ENCODE measurements at places on chromosomes 13 and 19.
A peak's percentile ranks its signal among the peaks of the same experiment; 100 is the strongest.

GRCh38 chr13:40116008-40116407 is 460.5 kb downstream of the COG6 start:
- H3K27me3 ChIP-seq: no peaks in the 10 kb centered on the region
- H3K36me3 ChIP-seq: no peaks in the 10 kb centered on the region
- DNase-seq: peak; percentile 12
- no peak overlapping the region for H3K4me3 ChIP-seq

GRCh38 chr19:17505223-17505622 is 6.2 kb upstream of the PGLS start:
- peaks cover 4% of the 10 kb centered on the region for H3K36me3 ChIP-seq
- H3K4me3 ChIP-seq: no peak overlapping the region
- H3K4me1 ChIP-seq: peaks cover 8% of the 10 kb centered on the region
- DNase-seq: no peak
- no peaks in the 10 kb centered on the region for H3K27me3 ChIP-seq
- no peak overlapping the region for H3K27ac ChIP-seq

- no peak overlapping the region for H3K4me3 ChIP-seq
- no peak overlapping the region for H3K27ac ChIP-seq
- H3K27me3 ChIP-seq: peaks cover 7% of the 10 kb centered on the region
These were observed 9.0 kb upstream of the ATP11A start for GRCh38 chr13:112680741-112681360.

DNA sequence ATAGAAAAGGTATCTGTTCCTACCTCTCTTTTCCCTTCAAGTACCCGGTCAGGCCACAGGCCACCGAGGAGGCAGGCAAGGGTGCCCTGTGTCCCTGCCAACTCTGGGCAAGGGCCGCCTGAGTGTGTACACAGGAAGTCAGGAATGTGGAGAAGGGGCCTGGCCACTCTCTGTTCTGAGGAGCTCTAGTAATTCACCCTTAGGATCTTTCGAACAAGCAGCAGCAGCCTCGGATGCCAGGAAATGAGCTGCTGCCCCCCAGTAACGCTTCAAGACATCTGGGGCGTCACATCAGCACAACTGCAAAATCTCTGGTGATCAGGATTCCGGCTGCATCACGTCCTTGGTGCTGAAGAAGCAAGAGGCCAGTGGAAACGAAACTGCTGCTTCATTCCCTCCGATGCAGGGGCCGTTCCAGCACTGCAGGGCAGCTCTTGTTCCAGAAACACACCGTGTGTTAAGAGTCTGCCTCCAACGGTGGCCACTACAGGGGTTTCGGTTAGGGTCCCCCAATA is 2.0 kb downstream of the RAB20 start:
- no peak for DNase-seq
- peaks cover 25% of the 10 kb centered on the region for H3K4me1 ChIP-seq
- no peaks in the 10 kb centered on the region for H3K36me3 ChIP-seq
- H3K27ac ChIP-seq: no peak overlapping the region

DNA sequence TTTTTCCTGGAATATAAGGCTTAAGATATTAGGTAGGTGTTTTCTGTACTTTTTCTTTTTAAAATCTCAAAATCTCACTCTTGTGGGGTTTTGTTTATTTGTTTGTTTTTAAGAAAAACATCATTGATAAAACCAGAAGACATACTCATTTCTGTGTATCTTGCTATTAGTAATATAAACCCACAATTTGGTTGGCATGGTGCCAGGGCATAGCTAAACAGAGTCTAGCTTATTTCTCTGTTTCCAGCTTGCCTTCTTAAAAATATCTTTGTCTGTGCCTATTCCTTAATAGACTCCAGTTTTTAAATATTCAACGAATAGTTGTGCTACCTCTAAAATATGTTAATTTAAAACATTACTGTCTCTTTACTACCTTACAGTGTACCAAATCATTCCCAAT is 1121.9 kb upstream of the PCDH20 start:
- H3K36me3 ChIP-seq: no peaks in the 10 kb centered on the region
- H3K4me1 ChIP-seq: no peaks in the 10 kb centered on the region
- no peak for DNase-seq
- H3K27me3 ChIP-seq: no peaks in the 10 kb centered on the region

- peaks cover 4% of the 10 kb centered on the region for H3K36me3 ChIP-seq
- DNase-seq: no peak
- H3K4me1 ChIP-seq: peaks cover 2% of the 10 kb centered on the region
- no peak overlapping the region for H3K27ac ChIP-seq
These were observed 38.1 kb downstream of the NUFIP1 start for GRCh38 chr13:44951184-44951583.

DNA sequence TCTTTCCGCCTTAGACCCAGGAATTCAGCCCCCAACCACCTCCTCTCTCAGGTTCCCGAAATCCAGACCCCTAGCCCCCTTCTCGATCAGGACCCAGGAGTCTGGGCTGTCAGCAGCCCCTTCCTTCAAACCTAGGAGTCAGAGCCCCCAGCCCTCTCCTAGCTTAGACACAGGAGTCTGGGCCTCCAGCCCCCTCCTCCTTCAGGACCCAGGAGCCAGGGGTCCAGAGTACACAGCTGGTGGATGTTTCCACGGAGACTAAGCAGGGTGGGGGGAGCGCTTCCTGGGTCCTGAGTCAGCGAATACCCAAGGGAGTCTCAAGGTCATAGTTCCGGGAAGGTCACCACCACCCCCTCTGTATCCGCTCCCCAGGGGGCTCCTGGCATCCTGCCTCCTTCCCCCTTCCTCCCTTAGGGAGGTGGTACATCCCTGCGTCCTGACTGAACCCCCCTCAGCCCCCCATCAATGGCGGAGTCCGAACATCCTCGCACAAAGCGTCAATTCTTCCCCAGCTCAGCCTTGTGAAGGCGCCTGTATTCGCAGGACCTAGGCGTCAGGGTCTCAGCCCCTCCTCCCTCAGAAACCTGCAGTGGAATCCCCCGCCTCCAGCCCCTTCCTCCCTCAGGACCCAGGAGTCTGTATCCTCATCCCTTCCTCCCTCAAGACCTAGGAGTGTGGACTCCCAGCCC is 4.6 kb downstream of the CADM4 start:
- H3K4me1 ChIP-seq: peaks cover 10% of the 10 kb centered on the region
- no peak overlapping the region for H3K27ac ChIP-seq
- DNase-seq: no peak
- peaks cover 31% of the 10 kb centered on the region for H3K27me3 ChIP-seq
